Renal cortical epithelial cell (primary cell): ENCODE measurements at places on chromosomes 5 and 9.

DNA sequence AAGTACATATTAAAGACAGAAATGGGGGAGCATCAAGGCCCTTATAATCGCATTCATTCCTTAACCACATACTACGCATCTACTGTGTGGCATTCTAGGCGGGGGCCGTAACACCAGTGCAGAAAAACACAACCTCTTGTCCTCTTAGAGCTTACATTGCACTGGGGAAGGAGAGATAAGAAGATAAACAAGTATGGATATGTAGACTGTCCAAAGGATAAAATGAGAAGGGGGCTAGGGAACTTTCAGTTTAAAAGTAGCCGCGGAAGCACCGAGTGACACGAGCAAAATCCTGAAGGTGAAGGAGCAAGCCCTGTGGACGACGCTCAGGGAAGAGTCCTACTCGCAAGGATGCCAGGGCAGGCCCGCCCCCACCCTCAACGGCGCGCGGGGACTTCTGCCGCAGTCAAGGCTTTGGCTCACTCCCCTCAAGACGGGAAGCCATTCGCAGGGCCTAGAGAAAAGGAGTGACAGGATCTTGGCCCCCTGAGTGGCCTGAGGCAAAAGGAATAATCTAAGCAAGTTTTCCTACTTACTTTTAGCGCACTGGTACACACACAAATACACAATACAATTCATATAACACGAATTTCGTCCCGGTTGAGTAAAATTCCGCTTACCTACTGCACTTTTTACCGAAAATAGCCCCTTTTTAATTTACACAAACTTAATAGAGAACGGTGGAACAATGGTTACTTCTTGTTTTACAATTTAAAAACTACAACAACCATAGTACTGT, 1.3 kb upstream of the NIPBL start:
- DNase-seq = no peak

- DNase-seq = no peak
Measured at GRCh38 chr5:133371371-133372155, 240.8 kb downstream of the FSTL4 start.

GRCh38 chr5:127561254-127561653, 43.8 kb downstream of the PRRC1 start:
- DNase-seq = peak; percentile 89

DNA sequence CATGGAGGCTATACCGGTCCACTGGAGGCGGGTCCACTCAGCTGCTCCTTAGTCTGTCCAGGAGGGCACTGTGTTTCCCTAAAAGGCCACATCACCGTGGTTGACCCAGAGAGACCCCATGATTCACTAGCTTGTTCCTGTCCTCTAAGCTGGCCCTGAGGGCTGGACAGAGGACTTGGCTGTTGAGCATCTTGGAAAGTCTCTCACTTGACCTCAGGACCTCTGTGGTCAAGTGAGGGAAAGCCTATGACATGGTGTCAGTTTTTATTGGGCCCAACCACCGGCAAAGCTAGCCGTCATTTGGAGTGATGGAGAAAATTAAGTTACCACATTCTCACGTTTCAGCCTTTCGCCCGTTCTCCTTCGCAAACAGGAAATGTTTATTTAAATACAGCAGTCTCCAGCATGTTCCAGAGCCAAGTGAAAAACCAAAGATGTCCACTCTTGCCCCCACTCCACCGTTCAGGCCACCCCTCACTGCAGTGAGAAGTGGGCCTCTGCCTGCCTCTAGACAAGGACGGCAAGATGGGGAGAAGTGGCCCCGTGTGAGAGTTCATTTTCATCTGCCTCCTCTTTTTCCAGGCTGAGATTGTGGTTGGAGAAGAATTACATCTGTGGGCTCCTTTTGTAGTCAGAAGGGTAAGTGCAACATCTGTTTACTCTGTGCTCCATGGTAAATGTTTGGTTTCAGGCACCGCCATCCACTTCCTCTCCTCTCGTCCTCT, 4.4 kb downstream of the SLIT3 start:
- DNase-seq = no peak

DNA sequence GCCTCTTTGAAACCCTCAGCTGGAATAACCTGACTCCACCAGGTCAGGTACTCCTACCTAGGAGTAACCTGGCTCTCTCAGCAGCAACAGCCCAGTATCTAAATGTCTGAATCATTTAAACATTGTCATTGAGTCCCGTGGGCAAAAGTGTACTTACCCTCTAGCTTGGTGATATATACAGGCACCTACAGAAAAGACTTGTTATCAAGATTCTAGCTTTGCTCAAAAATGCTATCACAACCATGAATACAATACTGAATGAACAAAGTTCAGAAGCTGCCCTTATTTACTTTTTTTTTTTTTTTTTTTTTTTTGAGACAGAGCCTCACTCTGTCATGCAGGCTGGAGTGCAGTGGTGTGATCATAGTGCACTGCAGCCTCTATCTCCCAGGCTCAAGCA, 268.2 kb downstream of the ZNF608 start:
- no peak for DNase-seq

GRCh38 chr5:76805821-76806505, 12.9 kb upstream of the F2RL1 start:
- peak; percentile 99 for DNase-seq

DNA sequence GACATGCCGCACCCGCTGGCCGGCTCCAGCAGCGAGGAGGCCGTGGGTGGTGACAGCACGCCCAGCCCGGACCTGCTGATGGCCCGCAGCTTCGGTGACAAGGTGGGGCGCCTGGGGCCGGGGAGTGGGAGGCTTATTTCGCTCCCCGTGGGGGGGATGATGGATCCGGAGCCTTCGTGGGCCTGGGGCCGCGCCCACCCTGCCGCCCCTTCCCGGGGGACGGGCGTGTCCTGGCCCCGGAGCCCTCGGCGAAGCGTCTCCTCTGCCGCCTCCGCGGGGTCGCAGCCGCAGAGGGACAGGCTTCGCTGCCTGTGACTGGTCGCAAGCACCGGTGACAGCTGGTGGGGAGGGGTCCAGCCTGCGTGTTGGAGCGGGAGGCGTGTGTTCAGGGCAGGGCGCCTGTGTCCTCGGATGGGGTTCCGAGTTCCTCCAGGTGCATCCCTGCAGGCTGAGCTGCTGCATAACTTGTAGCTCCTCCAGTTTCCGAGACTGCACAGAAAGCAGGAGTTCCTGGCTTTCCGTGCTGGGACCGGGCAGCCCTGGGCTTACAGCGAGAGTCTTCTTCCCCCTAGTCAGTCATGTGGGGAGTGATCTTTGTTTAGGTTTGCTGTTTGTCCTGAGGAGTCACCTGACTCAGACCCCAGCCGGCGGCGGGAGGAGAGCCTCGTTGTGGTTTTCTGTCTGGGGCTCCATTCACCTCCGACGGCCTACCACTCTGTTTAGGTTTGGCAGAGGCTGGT, 666 bp downstream of the SNX30 start:
- DNase-seq = peak; percentile 83

DNA sequence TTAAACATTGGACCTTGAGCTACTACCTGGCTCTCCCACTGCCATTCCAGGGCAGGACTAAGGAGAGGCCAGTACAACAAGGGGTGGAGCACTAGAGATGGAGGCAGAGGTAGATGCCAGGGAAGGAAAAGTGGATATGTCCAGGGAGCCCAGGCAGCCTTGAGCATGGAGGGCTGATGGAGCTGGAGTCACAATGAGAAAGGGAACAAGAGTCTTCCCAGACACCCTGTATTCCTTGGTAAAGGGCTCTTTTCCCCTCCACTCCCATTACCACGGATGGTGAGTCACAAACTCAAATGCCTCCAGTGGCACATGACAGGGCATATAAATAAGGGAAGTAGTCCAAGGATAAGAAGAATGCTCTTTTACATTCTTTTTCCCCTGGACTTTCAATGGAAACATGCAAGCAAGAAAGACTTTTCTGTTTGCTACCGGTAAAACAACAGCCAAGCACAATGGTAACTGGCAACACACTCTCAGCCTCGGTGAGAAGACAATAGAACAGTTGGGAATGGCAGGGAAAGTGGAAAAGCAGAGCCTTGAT, 16.7 kb downstream of the ERAP1 start:
- peak; percentile 81 for DNase-seq

- DNase-seq = no peak
Measured at GRCh38 chr5:36058776-36059175, 7.9 kb downstream of the UGT3A2 start.
